Endodermal cell (in vitro differentiated cells): ENCODE measurements at places on chromosomes 1 and 21.

DNA sequence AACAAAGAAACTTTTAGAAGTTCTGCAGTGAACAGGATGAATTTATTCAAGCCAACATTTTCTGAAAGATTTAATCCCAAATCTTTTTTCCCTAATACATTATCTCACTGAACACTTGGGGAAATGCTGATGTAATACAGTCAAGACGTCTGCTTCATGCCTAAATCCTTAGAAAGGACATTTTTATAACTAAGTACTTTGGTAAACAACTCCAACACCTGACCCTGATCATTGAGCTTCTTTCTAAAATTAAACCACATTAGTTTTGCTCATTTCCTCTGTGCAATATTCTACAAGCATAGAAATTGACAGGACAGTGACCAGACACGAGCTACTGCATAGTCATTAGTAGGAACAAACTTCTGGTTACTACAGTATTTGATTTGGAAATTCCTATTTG lies 183.5 kb downstream of the TPR start:
- H3K27me3 ChIP-seq = no peaks in the 10 kb centered on the region
- H3K4me1 ChIP-seq = peaks cover 4% of the 10 kb centered on the region
- H3K27ac ChIP-seq = no peak overlapping the region
- no peak overlapping the region for H3K4me3 ChIP-seq

- no peaks in the 10 kb centered on the region for H3K27me3 ChIP-seq
- H3K4me3 ChIP-seq = no peak overlapping the region
Measured at GRCh38 chr1:197526736-197527371, 248.4 kb downstream of the DENND1B start.

- H3K36me3 ChIP-seq = no peaks in the 10 kb centered on the region
- H3K4me3 ChIP-seq = no peak overlapping the region
- no peaks in the 10 kb centered on the region for H3K27me3 ChIP-seq
- H3K4me1 ChIP-seq = peaks cover 2% of the 10 kb centered on the region
- DNase-seq = no peak
Measured at GRCh38 chr1:101299141-101299540, 62.3 kb downstream of the S1PR1 start.

DNA sequence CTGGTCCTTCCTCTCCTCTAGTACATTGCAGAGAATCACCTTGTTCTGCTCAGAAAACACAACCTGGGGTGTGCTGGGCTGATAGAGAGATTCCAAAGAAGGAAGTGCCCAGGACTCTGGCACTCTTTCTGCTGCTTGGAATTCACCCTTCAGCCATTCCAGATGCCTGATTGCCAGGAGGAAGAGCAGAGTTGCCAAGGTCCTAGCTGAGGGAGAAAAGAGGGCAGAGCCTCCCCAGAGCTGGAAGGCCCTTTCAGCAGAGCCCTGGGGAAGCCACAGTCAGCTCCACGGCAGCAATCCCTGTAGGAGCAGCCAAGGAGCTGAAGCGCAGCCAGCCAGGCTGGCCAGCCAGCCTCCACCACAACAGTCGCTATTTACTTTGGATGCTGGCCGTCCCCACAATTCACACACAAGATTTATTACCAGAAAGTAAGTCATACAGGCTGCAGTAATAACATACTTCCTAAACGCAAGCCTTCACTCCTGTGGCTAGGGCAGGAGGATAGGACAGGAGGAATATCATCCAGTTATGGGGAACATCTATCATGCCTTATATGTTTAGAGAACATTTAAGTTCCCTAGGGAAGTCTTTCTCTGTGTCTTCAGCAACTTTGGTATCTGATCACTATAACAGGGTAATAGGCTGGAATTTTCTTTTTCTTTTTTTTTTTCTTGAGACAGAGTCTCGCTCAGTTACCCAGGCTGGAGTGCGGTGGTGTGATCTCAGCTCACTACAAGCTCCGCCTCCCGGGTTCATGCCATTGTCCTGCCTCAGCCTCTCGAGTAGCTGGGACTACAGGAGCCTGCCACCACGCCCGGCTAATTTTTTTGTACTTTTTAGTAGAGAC lies 36.6 kb upstream of the SLC44A3 start:
- no peak overlapping the region for H3K4me3 ChIP-seq
- no peaks in the 10 kb centered on the region for H3K27me3 ChIP-seq
- no peaks in the 10 kb centered on the region for H3K4me1 ChIP-seq
- no peaks in the 10 kb centered on the region for H3K36me3 ChIP-seq
- DNase-seq = no peak

DNA sequence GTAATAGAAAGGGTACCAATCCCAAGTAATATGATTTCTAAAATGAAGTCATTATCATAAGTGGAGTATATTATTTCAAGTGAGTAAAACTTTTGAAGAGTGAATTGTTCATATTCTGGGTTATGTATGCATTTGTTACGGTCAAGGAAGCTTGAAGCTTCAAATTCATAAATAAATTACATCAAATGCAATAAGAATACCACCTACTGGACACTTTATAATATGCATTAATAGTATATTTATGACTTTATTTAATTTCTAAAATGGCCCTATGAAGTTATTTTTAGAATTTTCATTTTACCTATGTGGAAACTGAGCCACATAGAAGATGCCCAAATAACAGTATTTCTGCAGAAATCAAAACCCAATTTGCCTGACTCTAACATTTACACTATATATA lies 260.6 kb downstream of the SMYD3 start:
- no peaks in the 10 kb centered on the region for H3K36me3 ChIP-seq
- no peak overlapping the region for H3K4me3 ChIP-seq
- H3K27me3 ChIP-seq = no peaks in the 10 kb centered on the region
- no peaks in the 10 kb centered on the region for H3K4me1 ChIP-seq
- DNase-seq = no peak
- H3K27ac ChIP-seq = no peak overlapping the region
